GM04504 (cell line): ENCODE measurements at places on chromosomes 4 and X.

GRCh38 chr4:150127757-150128156, 49.5 kb downstream of the DCLK2 start:
- no peak for DNase-seq

- DNase-seq = no peak
Measured at GRCh38 chr4:96630839-96631238, 790.9 kb downstream of the PDHA2 start.

DNA sequence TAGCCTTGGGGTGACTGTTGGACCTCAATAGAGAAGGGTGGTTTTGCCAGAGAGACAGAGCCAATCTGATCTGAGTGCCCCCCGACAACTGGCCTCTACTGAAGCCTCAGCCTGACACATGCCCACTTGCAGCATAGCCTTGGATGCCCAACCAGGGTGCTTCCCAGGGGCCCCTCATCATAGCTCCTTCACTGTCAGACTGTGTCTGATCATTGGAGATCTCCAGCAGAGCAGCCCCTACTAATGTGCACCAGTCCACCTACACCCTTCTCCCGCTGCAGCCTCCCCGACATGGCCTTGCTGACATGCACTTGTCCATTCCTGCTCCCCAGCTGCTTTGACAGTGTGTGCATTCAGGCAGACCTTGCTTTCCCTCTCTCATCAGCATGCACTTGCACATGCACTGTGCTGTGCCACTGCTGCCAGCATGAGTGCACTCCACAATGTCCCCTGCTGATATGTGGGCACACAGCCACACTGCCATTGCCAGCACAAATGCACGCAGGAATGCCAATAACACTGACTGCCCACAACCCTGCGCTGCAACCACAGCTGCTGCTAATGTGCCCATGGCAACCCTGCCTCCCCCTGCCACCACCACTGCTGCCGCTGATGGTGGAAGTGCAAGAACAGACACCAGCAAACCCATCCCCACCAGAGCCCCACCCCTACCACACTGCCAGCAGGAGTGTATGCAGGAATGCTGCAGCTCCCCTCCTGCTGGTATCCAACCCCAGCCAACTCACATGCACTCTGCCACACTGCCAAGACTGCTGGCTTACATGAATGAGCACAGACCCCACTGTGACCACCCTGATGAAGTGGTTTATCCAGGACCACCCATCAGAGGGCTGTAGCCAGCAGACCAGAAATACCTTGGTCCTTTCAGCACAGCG, 68.1 kb upstream of the ZMAT1 start:
- DNase-seq = no peak

- DNase-seq = no peak
Measured at GRCh38 chr4:6727943-6728250, 11.9 kb downstream of the BLOC1S4 start.
